ENCODE measurements at places on chromosomes 16 and 17. TPM values are rescaled to one million over a fixed set of nuclear protein-coding genes. Genes with fewer than 3 reads are reported as not detected.
A peak's percentile ranks its signal among the peaks of the same experiment; 100 is the strongest.

- DNase-seq = peak; percentile 84
Observed at GRCh38 chr17:19447085-19447583, 36.1 kb downstream of the RNF112 start.

PIPOX gene
- total RNA-seq = 6.5 TPM

GRCh38 chr17:48809182-48809581, 7.8 kb downstream of the TTLL6 start:
- DNase-seq = no peak

RAB40B gene
- total RNA-seq = 29.7 TPM

NOG gene
- total RNA-seq = 45.5 TPM

NOS2 gene
- 0.54 TPM for total RNA-seq

CTRL gene
- 2.7 TPM for total RNA-seq

GRCh38 chr17:16931318-16932060, 40.4 kb downstream of the TNFRSF13B start:
- no peak for DNase-seq

GRCh38 chr16:56547120-56547948, 17.5 kb upstream of the MT4 start:
- DNase-seq = peak; percentile 26

MC1R gene
- 7.2 TPM for total RNA-seq

PARN gene
- 22.4 TPM for total RNA-seq

DNA sequence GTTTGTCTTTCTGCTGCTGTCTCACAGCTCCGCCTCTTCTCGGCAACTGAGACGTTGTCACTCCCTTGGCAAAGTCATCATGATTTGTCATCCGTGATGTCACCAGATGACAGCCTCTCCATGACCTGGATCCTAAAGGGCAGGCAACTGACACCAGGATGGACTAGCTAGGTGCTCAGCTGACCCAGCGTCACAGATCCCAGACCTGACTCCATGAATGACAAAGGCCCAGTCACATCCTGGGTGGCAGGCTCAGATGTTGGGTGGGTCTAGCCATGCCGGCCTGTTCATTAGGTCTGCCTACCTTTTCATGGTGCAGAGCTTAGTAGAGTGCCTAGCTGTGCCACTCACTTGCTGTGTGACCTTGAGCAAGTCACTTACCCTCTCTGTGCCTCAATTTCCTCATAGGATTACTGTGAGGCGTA, 3.8 kb upstream of the TMEM238L start:
- no peak for DNase-seq

NACA2 gene
- total RNA-seq = not detected

- DNase-seq = peak; percentile 49
Observed at GRCh38 chr17:4739122-4740024, at the start of the genes CXCL16 and ZMYND15. TSS of gene CXCL16 (minus strand) at chr17:4739928. CDS start at chr17:4739339, 589 bp downstream. TSS of gene ZMYND15 (plus strand) at chr17:4739833. CDS start at chr17:4740549, 716 bp downstream.

GRCh38 chr16:29806641-29807425, 504 bp downstream of the MAZ start:
- peak; percentile 48 for DNase-seq

Measured in cardiac muscle cell (in vitro differentiated cells and primary cell).